ENCODE measurements at places on chromosomes 3 and 15.
A peak's percentile ranks its signal among the peaks of the same experiment; 100 is the strongest.

- no peak for DNase-seq
Observed at GRCh38 chr3:178671791-178672190, 135.6 kb downstream of the KCNMB2 start.

GRCh38 chr3:53941184-53941583 is 49.5 kb upstream of the SELENOK start:
- DNase-seq: no peak

DNA sequence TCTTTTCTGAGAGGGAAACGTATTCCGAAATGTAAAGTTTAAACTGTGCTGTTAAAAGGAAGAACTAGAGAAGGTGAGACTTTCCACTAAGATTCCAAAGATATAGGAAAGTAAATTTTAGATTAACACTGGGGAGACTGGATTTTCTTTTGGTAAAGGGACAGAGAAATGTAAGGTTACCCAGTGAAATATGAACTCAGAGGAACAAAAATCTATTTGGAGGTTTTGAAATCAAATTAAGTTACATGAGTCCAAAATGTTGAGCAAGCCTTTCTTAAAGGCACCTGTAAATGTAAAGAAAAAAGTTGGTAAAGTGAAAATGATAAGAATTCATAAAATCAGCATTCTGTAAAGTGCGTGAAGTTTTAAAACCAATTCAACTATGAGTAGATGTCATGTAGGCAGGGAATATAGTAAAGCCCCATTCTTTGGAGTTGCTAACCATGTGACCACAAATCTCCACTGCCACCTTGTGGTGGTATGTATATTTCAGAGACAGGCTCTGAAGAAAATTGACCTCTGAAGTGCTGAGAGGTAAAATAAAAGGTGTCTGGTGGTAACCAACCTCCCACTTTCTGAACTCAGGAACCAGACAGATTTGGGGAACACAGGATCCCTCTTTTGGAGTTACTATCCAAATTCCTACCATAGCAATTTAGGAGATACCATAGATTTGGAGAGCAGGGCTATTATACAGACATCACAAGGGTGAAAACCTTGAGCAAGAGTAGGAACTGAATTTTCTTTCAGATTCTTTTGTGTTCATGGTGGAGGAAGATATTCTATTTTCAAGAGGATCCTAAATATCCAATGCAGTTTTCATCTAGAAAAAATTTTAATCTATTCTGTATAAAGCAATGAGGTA is 215.3 kb downstream of the ROBO2 start:
- peak; percentile 24 for DNase-seq

GRCh38 chr3:43169987-43170386 is 64.1 kb upstream of the POMGNT2 start:
- no peak for DNase-seq

DNA sequence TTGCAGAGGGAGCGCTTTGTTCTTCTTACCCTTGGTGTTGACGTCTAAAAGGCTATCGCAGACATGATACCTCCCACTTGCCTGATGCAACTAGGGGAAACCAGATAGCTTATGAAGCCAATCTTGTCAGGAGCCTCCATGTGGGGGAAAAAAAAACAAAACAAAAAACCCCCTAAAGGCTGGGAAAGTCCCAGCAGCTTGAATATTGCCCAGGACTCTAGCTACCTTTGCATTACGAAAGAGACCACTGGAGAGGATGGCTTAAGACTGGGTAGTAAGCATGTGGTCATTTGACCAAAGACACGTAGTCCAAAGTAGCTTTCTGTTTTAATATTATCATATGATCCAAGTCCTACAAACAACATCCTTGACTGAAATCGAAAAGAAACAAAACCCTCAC is 120.7 kb upstream of the WNT5A start:
- no peak for DNase-seq

DNA sequence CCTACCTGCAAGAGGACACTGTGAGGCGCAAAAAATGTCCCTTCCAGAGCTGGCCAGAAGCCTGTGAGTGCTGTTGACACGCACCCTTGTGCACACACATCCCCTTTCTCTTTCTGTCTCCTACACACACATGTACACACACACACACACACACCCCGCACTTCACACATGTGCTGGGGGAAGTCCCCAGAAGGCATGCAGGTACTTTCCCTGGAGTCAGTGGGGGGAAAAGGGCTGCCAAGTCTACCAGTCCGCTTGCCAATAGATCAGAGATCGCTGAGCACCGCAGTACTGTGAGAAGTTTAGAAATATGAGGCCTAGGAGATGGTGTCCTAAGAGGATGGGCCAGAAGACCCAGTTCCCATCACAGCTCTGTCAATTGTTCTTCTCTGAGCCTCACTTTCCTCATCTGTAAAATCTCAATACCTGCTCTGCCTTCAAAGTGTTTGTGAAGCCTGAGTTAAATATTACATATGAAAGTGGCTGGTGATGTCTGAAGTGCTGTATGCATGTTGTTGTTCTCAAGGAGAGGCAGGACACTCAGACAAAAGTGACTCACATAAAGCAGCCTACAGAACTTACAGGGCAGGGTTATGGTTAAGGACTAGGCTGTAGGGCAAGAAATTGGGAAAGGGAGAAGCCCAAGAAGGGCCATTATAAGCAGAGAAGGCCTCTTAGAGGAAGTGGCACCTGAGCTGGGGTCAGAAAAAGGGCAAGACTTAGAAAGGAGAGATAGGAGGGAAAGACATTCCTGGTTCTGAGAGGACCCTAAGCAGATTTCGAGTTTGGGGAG is 6.8 kb downstream of the IL17RE start:
- DNase-seq: no peak

DNA sequence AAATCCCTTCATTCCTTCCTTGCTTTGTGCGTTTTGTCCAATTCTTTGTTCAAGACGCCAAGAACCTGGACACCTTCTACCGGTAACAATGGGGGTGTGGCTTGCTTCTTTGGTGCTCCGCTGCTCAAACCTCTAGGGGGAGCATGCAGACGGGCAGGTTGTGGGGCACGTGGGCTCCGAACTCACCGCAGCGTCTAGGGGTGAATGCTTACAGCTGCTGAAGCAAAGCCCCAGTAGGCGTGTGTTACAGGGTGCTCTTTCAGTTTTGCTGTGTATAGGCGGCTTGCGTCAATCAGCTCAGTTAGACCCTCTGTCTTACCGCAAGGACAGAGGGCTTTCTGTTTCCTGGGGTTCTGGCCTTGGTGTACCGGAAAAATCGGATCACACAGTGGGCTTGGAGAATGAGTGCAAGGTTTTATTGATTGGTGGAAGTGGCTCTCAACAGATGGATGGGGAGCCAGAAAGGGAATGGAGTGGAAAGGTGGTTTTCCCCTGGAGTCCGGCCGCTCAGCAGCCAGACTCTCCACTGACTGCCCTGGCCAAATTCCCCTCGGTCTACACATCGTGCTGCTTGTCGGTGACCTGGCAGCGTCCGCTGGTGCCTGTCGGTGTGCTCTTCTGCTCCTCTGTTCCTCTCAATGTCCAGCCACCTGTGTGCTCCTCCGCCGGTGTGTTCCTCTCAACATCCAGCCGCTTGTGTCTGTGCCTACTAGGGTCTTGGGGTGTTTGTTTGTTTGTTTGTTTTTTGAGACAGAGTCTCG is 1.2 kb upstream of the LRRC34 start:
- peak; percentile 85 for DNase-seq

Measured in activated CD4-positive, alpha-beta T cell treated with anti-CD3 and anti-CD28 coated beads, Interleukin-2, amount 10 ng/mL, durations not matched to agents 7 days and 5 days (primary cell).